ENCODE measurements at places on chromosomes 3 and 15. TPM values are rescaled to one million over a fixed set of nuclear protein-coding genes. Genes with fewer than 3 reads are reported as not detected.

The LDHAL6B gene
- total RNA-seq = not detected

The SLC28A1 gene
- not detected for total RNA-seq

The GPR171 gene
- not detected for total RNA-seq

The MME gene
- total RNA-seq = 15.1 TPM

The TUBGCP4 gene
- total RNA-seq = 21.3 TPM

The SH2D7 gene
- total RNA-seq = not detected

DNA sequence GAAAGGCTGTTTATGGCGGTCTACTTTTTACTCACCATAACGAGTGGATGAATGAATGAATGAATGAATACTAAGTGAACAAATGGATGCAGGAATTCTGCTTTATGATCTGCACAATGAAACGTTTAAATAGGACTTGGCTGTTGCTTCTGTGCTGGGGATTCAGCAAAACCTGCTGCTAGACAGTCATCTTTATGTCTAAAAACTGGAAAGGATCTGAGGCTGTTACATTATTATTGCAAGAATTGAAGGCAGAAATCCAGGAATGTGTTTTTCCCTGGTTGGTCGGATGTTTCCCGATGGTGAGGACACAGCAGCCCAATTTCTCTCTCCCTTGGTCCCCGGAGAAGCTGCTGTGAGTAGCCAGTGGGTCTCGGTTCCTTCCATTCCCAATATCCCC is 94.2 kb downstream of the GABRG3 start:
- DNase-seq = no peak

- peak; percentile 62 for DNase-seq
Measured at GRCh38 chr15:64503197-64503596, 42.8 kb downstream of the ZNF609 start.

- no peak for DNase-seq
Measured at GRCh38 chr15:73927003-73927475, 777 bp downstream of the LOXL1 start.

DNA sequence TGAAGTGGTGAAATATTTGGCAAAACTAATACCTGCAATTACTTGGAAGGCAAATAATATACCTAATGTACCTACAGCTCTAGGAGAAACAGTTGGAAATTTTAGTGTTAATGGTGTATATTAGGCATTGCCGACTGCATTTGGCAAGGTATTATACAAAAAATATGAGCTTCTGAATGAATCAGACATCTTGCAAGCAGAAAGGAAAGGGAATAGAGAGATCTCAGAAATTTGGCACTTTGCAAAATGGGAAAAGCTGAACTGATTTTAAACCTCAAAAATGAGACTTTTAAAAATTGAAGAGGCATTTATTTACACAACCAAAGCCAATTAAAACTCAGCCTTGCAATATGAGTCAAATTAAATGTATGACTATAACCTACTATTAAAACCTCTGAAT is 40.2 kb upstream of the C15orf61 start:
- no peak for DNase-seq

- DNase-seq = no peak
Measured at GRCh38 chr3:142888099-142888480, 793 bp downstream of the PCOLCE2 start.

GRCh38 chr3:4809922-4810321 is 169.3 kb upstream of the BHLHE40 start:
- no peak for DNase-seq

DNA sequence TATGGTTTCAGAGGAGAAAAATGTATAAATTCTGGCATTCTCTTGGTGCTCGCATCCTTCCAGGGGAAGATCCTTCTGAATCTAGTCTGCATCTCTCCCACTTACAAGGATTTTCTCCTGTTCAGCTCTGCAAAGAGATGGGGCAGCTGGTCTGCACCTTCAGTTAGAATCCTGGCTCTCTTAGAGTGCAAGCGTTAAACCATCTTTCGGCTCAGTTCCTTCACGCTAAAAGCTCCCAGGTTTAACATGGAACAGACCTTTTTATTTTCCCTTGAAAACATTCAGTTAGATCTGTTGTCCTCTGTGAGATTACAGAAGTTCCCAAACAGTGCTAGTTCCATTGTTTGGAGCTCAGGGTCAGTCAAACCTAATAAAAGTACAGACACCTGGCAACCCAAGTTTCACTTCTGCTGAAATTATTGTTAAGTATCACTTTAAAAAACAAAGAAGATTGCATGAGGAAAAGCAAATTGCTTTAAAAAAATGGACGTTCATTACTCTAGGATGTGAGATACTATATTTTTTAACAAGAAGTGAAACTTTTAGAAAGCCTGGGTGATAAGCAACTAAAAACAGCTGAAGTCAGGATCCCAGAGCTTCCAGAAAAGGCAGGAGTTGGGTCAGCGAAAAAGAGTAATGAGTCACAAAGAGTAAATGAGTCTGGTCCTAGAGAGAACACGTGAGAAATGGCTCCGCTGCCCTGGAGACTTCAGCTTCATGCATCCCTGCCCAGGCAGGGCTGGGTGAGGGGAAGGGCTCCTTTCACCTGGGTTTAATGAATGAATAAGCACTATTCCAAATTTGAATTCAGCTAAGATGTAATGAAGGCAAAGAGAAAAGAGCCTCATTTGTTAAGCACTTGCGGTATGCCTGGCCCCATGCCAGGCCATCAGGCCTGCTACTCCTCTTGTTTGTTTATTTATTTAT is 63.3 kb downstream of the ABTB1 start:
- DNase-seq = peak; percentile 26

GRCh38 chr15:94263341-94264273 is 32.2 kb downstream of the MCTP2 start:
- no peak for DNase-seq

Measured in pulmonary artery endothelial cell (primary cell).